GM13976 (cell line): ENCODE measurements at places on chromosomes 12 and 14.

- DNase-seq: peak; percentile 48
Measured at GRCh38 chr12:124130691-124131591, 157.9 kb downstream of the ZNF664 start.

- DNase-seq: no peak
Measured at GRCh38 chr14:68564826-68565759, 227.8 kb downstream of the ZFP36L1 start.

DNA sequence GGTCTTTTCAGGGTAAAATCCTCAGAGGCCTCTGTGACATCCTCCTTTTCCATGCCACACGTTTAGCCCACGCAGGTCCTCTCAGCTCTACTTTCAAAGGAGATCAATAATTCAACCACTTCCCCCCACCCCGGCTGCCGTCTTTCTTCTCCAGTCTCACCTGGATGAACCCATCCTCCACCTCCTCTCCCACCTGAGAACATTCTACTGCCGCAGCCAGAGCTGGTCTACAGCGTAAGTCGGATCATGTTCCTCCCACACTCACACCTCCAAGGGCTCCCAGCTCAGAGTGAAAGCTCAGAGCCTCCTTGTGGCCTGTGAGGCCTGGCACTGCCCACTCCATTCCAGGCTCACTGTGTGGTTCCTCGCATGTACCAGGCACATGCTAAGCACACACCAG lies 246.6 kb downstream of the CHST11 start:
- DNase-seq: no peak

- no peak for DNase-seq
Measured at GRCh38 chr14:55221186-55221585, 29.8 kb upstream of the DLGAP5 start.

DNA sequence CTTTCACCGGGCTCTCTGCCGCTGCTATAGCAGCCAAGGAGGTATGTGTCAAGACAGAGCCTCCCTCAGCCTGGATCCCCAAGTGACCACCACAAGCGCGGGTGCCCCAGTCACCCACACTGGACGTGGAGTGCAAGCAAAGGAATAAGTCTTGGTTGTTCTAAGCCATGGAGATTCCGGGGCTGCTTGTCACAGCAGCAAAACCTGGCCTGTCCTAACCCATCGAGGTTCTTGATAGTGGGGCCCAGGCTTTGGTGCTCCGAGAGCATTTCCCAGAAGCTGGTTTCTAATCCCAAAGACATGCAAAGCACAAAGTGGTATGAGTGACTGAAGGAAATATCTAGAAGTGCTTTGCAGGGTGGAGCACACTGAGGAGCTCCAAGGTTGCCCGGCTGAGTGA lies 51.3 kb downstream of the SCARB1 start:
- no peak for DNase-seq

- no peak for DNase-seq
Measured at GRCh38 chr14:34398024-34398423, 64.0 kb downstream of the SPTSSA start.

DNA sequence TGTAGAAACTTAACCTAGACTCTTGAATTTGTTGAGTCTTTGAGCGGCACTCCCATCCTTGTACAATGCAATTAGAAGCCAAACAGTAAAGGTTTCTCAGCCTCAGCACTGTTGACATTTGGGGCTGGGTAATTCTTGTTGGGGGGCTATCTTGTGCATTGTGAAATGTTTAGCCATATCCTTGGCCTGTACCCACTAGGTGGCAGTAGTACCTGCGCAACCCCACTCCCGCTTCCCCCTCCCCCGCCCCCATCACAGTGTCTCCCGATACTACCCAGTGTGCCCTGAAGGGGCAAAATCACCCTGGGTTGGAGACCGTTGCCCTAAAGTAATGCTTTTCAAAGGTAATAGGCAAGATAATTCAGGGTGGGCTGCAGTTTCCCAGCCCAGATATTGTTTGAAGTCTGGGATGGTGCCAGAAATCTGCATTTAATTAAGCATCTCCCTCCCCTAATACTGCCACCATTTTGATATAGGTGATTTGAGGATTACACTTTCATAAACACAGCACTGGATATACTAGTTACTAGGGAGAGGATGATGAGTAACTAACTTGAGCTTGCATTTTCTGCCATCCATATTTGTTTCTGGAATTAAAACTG lies 1.8 kb downstream of the COX6A1 start:
- DNase-seq: peak; percentile 84

DNA sequence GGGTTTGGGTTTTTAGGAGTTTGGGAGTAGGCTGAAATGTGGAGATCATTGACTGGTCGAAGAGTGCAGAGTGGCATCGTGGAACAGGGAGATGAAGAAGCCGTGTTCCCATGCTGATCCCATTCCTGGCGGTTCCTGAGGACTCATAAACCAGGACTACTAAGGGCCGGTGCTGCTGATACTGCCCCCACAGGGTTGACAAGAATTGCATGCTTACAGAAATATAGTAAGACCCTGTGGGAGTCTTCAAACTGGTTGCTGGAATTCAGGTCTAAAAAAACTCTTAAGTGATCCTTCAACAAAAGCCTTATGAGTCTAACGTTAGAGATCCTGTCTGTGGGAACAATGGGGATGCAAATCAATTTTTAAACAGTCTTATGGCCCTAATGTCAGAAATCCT lies 64.0 kb upstream of the ARHGAP5 start:
- DNase-seq: no peak

DNA sequence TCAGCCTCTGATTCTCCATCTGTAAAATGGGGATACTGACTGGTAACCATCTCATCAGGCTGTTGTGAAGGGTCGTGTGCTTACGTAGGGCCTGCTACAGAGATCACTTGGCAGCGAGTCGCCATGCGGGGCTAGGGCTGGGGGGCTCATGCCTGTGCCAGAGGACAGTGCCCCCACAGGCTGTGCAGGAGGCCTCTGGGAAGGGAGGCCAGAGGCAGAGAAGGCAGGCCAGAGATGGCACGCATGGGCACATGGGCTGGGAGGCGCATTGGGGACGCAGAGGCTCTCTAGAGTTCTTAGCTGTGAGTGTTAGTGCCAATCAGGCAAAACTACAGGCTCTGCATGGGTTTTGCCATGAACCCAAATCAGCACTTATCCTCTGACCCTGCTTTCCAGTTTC lies 3.5 kb upstream of the BDKRB2 start:
- DNase-seq: no peak

GRCh38 chr14:30928462-30928861 lies 54.1 kb downstream of the COCH start:
- DNase-seq: peak; percentile 11

DNA sequence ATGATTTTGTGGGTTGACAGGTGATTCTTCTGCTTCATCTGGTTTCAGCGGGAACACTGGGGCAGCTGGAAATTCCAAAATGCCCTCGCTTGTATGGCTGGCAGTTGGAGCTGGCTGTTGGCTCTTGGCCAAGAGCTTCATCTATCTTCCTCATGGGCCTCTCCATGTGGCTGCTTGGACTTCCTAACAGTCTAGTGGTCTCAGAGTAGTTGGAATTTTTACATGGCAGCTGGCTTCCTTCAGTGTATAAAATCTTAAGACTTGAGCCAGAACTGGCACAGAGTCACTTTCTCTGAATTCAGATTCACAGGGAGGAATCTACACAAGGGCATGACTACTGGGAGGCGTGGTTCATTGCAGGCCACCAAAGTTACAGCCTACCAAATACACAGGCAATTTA lies 204.9 kb upstream of the RMST start:
- DNase-seq: no peak

DNA sequence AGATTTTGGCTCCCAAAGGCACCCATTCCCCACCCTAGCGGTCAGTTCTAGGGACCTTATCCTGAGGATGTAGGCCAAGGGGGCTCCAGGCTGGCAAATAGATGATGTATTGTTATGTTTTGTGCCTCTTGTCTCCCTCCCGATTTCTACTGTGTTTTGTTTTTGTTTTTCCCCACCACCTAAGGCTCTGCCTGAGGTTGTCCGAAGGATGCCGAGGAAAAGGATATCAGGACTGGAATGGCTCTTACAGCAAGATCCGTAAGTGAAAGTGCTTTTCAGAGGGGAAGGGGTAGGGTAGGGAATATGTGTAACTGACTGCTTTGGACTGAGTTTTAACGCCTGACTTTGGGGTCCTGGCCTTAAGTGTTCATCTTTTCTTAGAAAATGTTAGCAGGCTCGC lies 6.6 kb downstream of the FOXG1 start:
- no peak for DNase-seq

DNA sequence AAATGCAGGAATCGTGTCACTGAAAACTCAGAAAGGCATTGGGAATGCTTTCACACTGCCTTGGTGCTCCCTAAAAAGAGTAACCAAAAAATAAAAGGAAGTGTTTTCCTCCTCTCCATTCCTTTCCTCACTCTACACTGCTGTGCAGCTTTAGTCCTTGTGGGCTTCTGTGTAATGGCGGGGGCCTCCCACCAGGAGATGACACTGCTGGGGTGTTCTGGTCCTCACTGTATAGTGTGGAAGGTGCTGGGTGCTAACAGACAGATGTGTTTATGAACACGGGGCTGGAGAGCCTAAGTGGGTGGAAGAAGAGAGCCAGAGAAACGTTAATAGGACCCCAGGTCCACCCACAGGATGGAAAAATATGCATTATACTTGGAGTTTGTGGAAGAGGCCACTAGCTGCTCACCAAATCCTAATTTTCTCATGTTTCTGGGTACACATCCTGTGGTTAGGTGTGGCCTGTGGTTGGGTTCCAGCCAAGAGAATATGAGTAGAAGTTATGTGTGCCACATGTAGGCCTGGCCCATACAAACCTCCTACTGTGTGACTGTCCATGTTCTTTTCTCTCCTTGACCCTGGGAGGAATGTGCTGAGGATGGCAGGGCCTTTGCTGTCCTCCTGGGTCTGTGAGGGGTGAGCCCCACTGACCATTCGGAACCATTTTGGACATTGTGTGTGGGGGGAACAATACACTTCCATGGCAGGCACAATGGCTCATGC lies 14.0 kb upstream of the C1S start:
- DNase-seq: no peak

DNA sequence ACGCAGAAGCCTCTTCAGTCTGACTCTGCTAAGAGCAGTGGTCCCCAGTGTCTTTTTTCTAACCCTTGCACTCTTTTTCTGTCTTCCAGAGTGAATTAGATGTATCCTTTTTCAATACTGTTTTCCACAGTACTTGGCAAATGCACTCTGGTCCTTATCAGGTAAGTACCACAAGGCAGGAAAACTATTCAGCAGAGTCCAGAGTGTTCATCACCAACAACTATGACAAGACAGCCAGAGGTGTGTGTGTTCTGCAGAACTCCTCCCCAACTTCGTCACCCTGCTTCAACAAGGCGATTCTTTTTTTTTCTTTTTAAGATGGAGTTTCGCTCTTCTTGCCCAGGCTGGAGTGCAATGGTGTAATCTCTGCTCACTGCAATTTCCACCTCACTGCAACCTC lies 54.3 kb upstream of the STRN3 start:
- DNase-seq: no peak

- peak; percentile 78 for DNase-seq
Measured at GRCh38 chr14:67746927-67747326, 45.2 kb downstream of the RDH12 start.

GRCh38 chr12:18158774-18159557 lies 69.0 kb upstream of the RERGL start:
- no peak for DNase-seq

- no peak for DNase-seq
Measured at GRCh38 chr14:33931461-33931860, 19.4 kb downstream of the EGLN3 start.

DNA sequence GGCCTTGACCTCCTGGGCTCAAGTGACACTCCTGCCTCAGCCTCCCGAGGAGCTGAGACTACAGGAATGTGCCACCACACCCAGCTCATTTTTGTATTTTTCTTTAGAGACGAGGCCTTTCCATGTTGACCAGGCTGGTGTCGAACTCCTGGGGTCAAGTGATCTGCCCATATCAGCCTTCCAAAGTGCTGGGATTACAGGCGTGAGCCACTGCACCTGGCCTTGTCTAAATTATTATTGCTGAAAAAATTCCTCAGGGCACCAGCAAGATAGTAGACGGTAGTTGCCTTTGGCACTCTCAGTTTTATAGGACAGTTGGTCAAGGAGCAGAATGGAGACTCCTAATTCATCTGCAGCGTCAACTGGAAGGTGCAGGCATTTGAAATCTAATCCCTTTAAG lies 2.5 kb upstream of the AICDA start:
- no peak for DNase-seq

- DNase-seq: peak; percentile 24
Measured at GRCh38 chr12:17992002-17992656, 97.9 kb downstream of the RERGL start.

DNA sequence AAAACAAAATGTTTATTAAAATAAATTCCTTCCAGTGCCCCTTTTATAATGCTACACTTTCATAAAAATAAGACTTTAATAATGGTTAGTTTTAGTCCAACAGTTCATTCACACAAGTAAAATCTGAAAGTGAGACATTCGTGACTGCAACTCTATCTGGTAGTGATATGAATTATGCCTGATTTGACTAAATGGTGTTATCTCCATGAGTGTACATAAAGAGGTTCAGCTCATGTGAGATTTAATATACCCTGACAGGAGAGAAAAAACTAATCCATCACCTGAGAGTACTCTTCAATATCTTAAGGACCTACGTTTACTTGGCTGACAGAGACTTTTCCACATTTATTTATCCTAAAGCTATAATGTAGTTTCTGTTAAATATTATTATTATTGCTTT lies 34.0 kb downstream of the ERO1A start:
- no peak for DNase-seq

- DNase-seq: no peak
Measured at GRCh38 chr12:65534238-65534841, 255.9 kb downstream of the MSRB3 start.

DNA sequence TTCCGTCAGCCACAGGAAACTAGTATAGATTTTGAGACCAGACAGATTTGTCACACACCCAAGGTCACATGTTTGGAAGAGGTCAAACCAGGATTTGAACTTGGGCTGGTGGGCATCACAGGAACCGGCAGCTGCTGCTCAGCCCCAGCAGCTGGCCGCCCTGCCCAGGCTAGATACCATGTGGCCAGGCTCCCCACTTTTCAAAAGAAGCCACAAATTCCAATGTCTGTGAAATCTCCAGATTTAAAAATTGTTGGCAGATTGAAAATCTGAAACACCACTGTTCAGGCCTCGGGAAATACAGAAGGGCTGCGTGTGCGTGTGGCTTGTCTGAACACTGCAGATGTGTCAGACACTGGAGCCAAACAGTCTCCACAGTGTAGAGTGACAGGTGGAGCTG lies 30.4 kb downstream of the MMAB start:
- DNase-seq: no peak

DNA sequence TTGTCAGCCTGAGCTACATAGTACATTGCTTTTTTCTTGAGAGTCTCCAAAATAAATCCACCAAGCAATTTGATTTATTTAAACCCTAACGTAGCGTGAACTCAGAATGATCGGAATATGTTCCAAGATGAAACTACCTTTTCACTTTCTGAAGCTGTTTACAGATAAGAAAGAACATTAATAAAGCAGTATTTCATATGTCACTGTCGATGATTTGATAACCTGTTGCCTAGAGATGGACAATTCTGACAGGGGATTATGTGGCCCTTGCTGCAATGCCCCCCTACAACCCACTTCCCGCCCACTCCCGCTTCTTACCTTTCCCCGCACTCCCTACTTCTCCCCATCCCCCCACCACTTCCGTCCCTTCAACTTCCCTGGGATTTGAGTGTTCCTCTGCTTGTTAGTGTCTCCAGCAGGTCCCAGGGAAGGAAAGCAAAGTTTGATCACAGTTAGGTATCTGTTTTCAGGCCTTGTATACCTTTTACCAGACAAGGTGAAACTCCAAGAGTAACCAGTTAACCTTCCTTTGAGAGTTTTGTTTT lies 229.2 kb upstream of the HMGA2 start:
- no peak for DNase-seq
